ENCODE measurements at places on chromosomes 12 and 14.

DNA sequence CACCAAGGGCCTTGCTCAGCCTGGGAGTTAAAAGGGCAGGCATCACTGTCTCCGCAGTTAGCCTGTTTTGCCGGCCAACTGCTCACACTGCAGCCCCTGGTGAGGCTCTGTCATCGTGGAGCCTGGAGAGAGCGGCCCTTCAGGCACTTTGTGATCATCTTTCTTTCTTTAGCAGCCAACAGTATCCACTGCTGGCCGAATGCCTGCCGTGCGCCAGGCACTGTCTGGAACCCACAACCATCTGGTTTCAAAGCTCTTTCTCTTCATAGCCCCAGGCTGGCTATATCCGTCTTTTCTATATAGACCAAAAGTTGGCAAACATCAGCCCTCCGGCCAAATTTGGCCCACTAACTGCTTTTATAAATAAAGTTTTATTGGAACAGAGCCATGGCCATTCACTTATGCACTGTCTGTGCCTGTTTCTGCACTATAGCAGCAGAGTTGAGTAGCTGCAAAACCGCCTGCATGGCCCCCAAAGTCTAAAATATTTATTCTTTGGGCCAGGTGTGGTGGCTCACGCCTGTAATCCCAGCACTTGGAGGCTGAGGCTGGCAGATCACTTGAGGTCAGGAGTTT is 29.5 kb downstream of the SLC8B1 start:
- no peak overlapping the region for H3K27ac ChIP-seq
- H3K4me3 ChIP-seq, result no peak overlapping the region
- no peak for DNase-seq
- H3K36me3 ChIP-seq, result peaks cover 26% of the 10 kb centered on the region

GRCh38 chr12:65935906-65936901 is 111.9 kb downstream of the HMGA2 start:
- H3K4me1 ChIP-seq, result peaks cover 9% of the 10 kb centered on the region
- no peak for DNase-seq
- no peaks in the 10 kb centered on the region for H3K27me3 ChIP-seq
- no peak overlapping the region for H3K4me3 ChIP-seq

DNA sequence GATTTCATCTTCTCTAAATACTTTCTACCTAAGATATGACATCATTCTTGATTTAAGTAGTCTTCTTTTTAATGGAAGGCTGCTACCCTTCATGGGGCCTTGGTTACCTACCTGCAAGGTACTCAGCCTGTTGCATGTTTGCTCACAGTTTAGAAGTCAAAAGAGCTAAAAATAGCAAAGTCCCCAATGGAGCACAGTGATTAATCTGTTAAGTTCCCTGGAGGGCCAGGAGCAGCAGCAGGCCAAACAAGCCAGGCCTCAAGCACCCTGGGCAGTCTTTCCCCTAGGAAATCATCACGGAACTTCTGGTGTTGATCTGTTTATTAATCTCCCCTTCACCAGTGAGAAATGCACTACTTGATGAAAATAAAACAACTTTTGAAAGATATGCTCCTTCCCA is 24.0 kb upstream of the SLC8A3 start:
- H3K27ac ChIP-seq, result no peak overlapping the region
- DNase-seq, result no peak
- peaks cover 12% of the 10 kb centered on the region for H3K27me3 ChIP-seq

- H3K4me3 ChIP-seq, result no peak overlapping the region
- H3K4me1 ChIP-seq, result no peaks in the 10 kb centered on the region
- H3K27ac ChIP-seq, result no peak overlapping the region
- no peak for DNase-seq
- no peaks in the 10 kb centered on the region for H3K27me3 ChIP-seq
- H3K36me3 ChIP-seq, result no peaks in the 10 kb centered on the region
Observed at GRCh38 chr12:29616664-29617406, 119.3 kb upstream of the OVCH1 start.

GRCh38 chr12:10697156-10697555 is 23.3 kb upstream of the STYK1 start:
- DNase-seq, result no peak
- peaks cover 51% of the 10 kb centered on the region for H3K36me3 ChIP-seq
- H3K27me3 ChIP-seq, result no peaks in the 10 kb centered on the region
- peaks cover 14% of the 10 kb centered on the region for H3K4me1 ChIP-seq
- no peak overlapping the region for H3K27ac ChIP-seq

GRCh38 chr14:46818147-46818546 is 166.6 kb upstream of the RPL10L start:
- H3K36me3 ChIP-seq, result no peaks in the 10 kb centered on the region
- H3K27me3 ChIP-seq, result no peaks in the 10 kb centered on the region
- H3K27ac ChIP-seq, result no peak overlapping the region
- H3K4me1 ChIP-seq, result no peaks in the 10 kb centered on the region
- H3K4me3 ChIP-seq, result no peak overlapping the region

DNA sequence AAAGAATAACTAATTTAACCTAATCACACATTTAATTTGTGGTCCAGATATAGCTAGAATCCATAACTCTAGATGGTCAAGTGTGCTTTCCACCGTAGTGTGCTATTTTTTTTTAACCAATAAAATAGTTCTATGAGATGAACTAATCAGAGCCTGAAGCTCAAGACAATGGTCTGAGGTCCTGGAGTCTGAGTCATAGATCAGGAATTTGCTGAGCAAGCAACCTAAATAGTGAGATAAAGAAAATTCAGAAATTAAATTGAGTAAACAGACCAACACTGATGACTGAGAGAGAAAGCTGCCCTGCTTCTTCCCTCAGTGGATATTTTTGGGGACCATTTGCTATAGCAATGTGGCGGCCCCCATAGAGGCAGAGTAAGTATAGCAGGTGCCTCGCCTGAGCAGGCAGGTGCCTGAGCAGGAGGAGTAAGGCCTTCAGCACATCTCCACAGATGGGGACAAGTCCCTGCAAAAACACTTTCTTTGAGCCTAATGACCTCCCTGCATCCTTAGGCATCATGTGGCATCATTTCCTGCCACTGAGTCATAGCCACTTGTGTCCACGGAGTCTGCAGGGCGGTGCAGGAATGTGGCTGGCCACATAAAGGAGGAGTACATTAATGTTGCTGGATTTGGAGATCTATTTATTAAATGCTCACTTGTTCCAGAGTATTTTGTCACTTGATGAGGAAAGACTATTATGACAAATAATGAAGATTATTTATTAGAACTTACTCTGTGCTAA is 13.9 kb upstream of the CLEC4E start:
- no peak overlapping the region for H3K27ac ChIP-seq
- no peak for DNase-seq
- no peak overlapping the region for H3K4me3 ChIP-seq
- peaks cover 17% of the 10 kb centered on the region for H3K27me3 ChIP-seq
- peaks cover 5% of the 10 kb centered on the region for H3K4me1 ChIP-seq

DNA sequence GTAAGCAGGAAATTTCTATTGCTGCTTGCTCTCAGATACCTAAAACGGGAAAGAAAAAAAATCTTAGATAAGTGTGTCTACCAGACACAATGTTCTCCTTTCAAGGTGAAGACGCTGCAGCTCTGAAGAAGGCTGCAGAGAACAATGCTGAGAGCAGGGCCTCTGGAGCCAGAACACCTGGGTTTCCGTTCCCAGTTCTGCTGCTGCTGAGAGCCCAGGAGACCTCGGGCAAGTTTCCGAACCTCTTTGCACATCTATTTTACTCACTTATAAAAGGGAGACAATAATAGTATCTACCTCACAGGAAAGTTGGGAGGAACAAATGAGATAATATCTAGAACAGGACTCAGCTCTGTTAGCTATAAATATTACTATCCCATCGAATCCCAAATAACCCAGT is 122.9 kb downstream of the TMTC1 start:
- no peaks in the 10 kb centered on the region for H3K36me3 ChIP-seq
- H3K4me1 ChIP-seq, result no peaks in the 10 kb centered on the region
- H3K27ac ChIP-seq, result no peak overlapping the region

DNA sequence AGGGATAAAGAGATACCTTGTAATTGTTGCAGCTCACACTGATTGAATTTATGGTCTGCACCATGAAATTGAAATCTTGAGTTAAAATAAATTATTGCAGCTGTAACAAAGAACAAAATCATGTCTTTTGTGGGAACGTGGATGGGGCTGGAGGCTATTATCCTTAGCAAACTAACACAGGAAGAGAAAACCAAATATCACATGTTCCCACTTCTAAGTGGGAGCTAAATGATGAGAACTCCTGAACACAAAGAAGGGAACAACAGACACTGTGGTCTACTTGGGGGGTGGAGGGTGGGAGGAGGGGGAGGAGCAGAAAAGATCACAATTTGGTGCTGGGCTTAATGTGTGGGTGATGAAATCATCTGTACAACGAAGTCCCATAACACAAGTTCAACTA is 22.6 kb downstream of the ERP27 start:
- no peaks in the 10 kb centered on the region for H3K27me3 ChIP-seq
- no peak overlapping the region for H3K27ac ChIP-seq
- no peak for DNase-seq

GRCh38 chr12:46508651-46509050 is 136.1 kb upstream of the SLC38A2 start:
- peaks cover 10% of the 10 kb centered on the region for H3K4me1 ChIP-seq
- peaks cover 24% of the 10 kb centered on the region for H3K36me3 ChIP-seq
- H3K27ac ChIP-seq, result no peak overlapping the region
- DNase-seq, result no peak

- no peak for DNase-seq
- H3K36me3 ChIP-seq, result peaks cover 20% of the 10 kb centered on the region
- no peaks in the 10 kb centered on the region for H3K27me3 ChIP-seq
- H3K27ac ChIP-seq, result no peak overlapping the region
- H3K4me3 ChIP-seq, result no peak overlapping the region
- peaks cover 2% of the 10 kb centered on the region for H3K4me1 ChIP-seq
Observed at GRCh38 chr12:14907953-14908352, 22.3 kb upstream of the MGP start.

- no peak overlapping the region for H3K27ac ChIP-seq
- no peak overlapping the region for H3K4me3 ChIP-seq
- H3K36me3 ChIP-seq, result no peaks in the 10 kb centered on the region
- no peak for DNase-seq
- H3K27me3 ChIP-seq, result no peaks in the 10 kb centered on the region
Observed at GRCh38 chr12:25427337-25428249, 125.5 kb downstream of the LMNTD1 start.

DNA sequence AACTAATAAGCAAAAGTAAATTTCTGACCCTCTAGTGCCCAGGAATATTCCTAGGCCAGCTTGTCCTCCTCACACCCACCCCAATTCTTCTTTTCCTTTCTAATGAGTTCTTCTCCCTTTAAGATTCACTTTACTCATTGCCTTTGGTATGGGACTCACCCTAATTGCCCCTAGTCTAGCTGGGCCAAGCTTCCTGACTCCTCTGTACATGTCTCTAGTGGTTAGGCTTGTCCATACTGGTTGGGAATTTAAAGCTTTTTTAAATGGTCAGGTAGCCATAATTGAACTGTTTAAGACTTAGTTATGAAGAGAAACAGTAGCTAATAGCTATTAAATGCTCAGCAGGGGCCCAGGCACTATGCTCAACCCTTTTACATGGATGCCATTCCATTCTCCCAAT is 248.2 kb downstream of the C12orf42 start:
- H3K27me3 ChIP-seq, result no peaks in the 10 kb centered on the region
- no peak for DNase-seq
- peaks cover 5% of the 10 kb centered on the region for H3K4me1 ChIP-seq
- H3K36me3 ChIP-seq, result no peaks in the 10 kb centered on the region
- H3K27ac ChIP-seq, result no peak overlapping the region

- H3K36me3 ChIP-seq, result peaks cover 1% of the 10 kb centered on the region
- H3K27me3 ChIP-seq, result no peaks in the 10 kb centered on the region
- H3K27ac ChIP-seq, result no peak overlapping the region
- H3K4me3 ChIP-seq, result no peak overlapping the region
- no peaks in the 10 kb centered on the region for H3K4me1 ChIP-seq
Observed at GRCh38 chr12:126182619-126183236, 1117.5 kb downstream of the AACS start.

GRCh38 chr12:52217223-52217622 is 15.8 kb upstream of the KRT7 start:
- no peak for DNase-seq
- no peaks in the 10 kb centered on the region for H3K4me1 ChIP-seq
- H3K27me3 ChIP-seq, result peaks cover 41% of the 10 kb centered on the region
- no peaks in the 10 kb centered on the region for H3K36me3 ChIP-seq
- no peak overlapping the region for H3K27ac ChIP-seq

GRCh38 chr14:82999802-83000201 is 1466.1 kb upstream of the SEL1L start:
- DNase-seq, result no peak
- no peaks in the 10 kb centered on the region for H3K36me3 ChIP-seq
- H3K4me3 ChIP-seq, result no peak overlapping the region
- no peaks in the 10 kb centered on the region for H3K27me3 ChIP-seq
- H3K27ac ChIP-seq, result no peak overlapping the region

DNA sequence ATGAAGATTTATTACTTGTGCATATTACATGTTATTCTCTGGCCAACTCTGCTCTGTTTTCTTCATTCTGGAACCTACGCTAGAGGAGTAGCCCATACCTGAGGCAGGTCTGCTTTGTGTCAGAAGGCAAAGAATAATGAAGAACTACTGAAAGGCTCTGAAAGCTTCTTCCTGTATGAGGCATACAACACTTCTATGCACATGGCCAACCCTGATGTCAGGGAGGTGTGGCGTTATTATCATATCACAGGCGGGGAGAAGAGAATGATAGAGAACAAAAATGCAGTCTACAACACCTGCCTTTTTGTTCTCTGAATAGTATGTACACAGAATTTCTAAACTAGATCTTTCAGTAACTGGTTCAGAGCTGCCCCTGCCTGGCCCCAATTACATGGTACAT is 32.5 kb upstream of the CRY1 start:
- no peak overlapping the region for H3K4me3 ChIP-seq
- no peaks in the 10 kb centered on the region for H3K36me3 ChIP-seq
- DNase-seq, result no peak
- no peaks in the 10 kb centered on the region for H3K4me1 ChIP-seq

DNA sequence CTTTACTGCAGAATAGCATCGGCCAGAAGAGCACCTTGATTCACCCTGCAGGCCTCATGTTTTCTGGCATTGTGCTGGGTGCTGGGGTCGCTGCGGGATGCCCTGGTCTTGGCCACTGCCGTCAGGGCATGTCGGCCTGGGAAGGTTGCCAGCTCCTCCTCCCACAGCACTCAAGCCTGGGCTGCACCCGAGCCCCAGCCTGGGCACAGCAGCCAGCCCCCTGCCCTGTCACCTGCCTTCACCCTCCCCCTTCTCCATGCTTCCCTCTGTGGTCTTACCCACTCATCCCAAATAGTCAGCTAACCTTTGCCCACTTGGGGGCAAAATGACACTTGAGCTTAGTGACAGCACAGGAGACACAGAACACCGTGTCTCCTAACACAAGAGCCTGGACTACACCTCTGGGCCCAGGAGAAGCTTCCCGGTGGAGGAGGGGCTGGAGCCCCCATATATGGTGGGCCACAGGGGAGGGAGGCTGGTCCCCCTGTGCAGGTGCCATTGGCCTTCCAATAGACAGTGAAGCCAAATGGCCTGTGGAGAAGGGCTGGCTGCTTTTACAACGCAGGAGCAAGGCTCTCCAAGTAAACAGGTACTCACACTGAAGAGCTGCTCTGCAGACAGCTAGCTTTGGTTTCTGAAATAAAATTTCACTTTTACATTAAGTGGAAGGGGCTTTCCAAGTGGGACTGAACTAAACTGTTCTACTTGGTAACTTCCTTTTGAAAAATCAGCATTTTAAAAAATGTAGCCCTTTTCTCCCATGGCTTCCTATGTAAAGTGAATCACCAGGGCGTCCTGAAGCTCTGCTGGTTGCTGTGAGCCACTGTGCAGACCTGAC is 51.2 kb upstream of the AMN start:
- peaks cover 25% of the 10 kb centered on the region for H3K4me1 ChIP-seq
- peak overlapping the region; percentile 59 for H3K27ac ChIP-seq
- no peaks in the 10 kb centered on the region for H3K27me3 ChIP-seq
- H3K36me3 ChIP-seq, result peaks cover 43% of the 10 kb centered on the region
- no peak overlapping the region for H3K4me3 ChIP-seq

GRCh38 chr14:33602396-33602795 is 348.5 kb downstream of the EGLN3 start:
- no peak for DNase-seq
- H3K27ac ChIP-seq, result no peak overlapping the region
- H3K4me3 ChIP-seq, result no peak overlapping the region
- H3K27me3 ChIP-seq, result no peaks in the 10 kb centered on the region
- H3K36me3 ChIP-seq, result no peaks in the 10 kb centered on the region
- H3K4me1 ChIP-seq, result no peaks in the 10 kb centered on the region

All from stimulated activated naive B cell treated with anti-CD40 and anti-IgM and Interleukin-4, amounts not matched to agents 10 μg/mL and 1 μg/mL and 100 μg/mL, for 72 hours (primary cell).